ENCODE measurements at places on chromosomes 11 and 22.
A peak's percentile ranks its signal among the peaks of the same experiment; 100 is the strongest.

- no peak for DNase-seq
Observed at GRCh38 chr11:16999116-16999515, 15.1 kb downstream of the PLEKHA7 start.

DNA sequence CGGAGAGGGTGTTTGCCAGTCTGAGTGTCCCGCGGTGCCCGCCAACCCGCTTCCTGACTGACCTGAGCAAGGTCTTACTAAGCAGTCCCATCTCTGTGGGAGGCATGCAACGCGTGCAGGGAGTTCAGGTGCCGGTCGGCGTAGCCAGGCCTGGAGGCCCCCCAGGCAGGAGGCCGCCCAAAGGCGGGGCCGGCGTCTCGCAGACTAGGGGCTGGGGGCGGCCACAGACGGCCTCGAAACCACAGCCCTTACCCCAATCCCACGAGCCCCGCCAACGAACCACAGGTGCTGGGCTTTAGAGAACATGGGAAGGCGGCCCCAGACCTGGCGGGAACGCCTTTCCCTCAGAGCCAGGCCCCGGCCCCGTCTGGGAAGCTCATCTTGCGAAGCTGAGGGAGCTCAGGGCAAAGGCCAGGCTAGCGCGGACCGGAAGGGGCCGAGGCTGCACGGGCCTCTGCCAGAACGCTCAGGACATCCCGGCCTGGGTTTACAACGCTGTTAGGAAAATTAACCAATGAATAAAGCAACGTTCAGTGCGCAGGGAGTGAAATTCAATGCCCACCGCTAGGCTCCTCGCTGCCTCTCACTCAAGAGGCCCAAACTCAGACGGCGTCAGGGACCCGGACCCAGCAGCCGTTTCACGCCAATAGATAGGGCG, 2.1 kb upstream of the MTFP1 start:
- peak; percentile 68 for DNase-seq

- DNase-seq, result no peak
Observed at GRCh38 chr11:114129699-114130098, 70.2 kb downstream of the ZBTB16 start.

DNA sequence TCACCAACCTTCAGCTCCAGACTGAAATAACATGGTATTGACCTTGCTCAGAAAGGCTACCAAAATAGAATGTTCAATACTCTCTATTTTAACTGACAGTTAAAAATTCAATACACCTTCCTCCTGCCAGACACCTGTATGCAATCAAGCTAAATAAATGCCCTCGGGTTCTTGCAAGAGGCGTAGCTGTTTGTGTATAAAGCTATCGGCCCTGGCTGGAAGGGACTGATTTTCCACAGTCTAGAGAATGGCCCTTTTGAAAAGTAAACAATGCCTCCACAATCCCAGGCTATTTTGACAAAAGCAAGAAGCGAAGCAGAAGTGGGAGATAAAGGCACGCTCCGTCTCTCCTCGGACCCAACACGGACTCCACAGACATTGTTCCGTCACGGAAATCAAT, 791.2 kb downstream of the BRD1 start:
- no peak for DNase-seq

DNA sequence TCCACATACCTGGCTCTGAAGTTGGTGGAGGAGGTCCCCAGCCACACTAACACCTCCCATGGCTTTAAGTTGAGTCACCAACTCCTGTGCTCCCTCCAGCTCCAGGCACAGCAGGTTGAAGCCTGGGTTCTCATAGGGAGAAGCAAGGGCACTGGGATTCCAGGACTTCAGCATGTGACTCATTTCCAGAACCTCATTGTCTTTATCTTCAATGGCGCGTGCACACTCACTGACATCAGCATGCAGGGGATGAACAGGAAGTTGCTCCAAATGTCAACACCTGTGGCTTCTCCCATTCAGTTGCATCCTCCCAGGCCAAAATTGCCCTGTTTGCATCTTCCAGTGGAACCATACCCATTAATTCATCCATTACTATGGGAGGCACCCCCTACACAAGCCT, 5.8 kb upstream of the UBQLNL start:
- no peak for DNase-seq

- no peak for DNase-seq
Observed at GRCh38 chr11:116696381-116696941, 76.3 kb downstream of the BUD13 start.

DNA sequence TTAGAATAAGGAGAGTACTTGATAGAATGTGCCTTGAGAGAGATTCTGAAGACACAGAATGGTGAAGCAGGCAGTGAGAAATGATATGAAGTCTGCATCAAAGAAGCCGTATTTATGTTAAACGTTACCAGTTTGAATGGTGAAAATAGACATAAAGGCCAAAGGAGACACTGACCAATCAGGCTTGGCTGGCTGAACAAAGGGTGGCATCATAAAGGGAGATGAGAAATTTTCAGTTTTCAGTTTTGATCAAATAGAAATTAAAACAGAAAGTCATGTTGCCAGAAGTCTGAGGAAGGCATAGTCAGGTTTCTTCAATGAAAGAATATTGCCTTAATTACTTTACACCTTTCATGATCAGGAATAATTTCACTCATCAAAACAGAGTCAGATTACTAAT, 6.6 kb downstream of the OR51F1 start:
- DNase-seq, result no peak

GRCh38 chr11:110837603-110838002, 125.4 kb upstream of the ARHGAP20 start:
- DNase-seq, result no peak
